ENCODE measurements at places on chromosomes 2 and 18.

DNA sequence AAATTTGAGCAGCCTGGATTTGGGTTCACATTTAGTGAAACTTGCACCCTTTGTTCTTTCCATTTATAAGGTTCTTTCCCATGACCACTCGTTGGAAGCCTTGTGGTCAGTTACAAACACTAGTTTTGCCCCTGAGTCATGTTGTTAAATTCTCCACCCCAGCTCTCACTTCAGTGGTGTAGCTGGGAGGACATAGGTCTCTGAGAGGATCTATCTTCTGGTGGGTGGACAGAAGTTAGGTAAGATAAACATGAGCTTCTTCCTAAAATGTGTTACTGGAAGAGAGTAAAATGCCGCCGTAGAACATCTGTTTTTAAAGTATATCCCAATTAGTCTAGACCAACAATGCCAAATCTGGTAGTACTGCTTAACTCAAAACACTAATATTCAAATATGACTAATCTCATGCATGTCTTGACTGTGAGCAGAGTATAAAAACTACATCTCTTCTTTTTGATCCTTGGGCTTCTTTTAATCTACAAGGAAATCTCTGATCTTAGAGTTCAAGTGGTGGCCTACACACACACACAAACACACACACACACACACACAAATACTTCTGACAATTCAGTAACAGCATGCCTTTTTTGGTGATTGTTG lies 162.6 kb upstream of the FN1 start:
- DNase-seq: no peak

DNA sequence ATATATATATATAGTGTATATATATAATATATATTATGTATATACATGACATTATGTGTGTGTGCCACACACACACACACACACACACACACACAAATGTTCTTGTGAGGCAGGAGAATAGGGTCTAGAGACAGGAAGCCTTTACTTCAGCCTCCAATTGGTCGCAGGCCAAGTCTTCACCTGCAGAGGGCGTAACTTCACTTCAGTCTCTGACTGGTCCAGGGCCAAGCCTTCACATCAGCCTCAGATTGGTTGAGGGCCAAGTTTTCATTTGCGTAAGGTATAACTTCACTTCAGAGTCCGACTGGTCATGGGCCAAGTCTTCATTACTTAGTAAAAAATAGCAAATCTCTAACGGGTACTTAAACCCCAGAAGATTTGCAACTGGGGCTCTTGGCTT lies 13.2 kb upstream of the SS18 start:
- no peak for DNase-seq

DNA sequence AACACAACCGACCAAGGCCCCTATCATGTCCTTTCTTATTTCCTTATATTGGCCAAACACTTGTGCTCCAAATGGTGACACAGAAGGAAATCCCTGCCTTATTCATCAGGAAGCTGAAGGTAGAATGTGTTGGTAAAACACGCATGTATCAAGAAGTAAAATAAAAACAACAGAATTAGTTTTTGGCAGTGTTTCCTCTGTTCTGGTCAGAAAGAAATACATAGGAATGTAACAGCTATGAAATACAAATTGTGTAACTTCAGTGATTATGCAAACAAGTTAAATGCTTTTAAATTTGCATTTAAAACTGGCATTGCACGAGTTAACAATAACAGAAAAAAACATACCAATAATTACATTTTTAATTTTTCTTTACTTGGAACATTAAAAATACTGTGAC lies 19.3 kb downstream of the ST6GAL2 start:
- DNase-seq: no peak

- DNase-seq: no peak
Observed at GRCh38 chr2:216757532-216757931, 62.2 kb upstream of the IGFBP5 start.

GRCh38 chr2:158718196-158718585 lies 76.9 kb upstream of the DAPL1 start:
- no peak for DNase-seq

DNA sequence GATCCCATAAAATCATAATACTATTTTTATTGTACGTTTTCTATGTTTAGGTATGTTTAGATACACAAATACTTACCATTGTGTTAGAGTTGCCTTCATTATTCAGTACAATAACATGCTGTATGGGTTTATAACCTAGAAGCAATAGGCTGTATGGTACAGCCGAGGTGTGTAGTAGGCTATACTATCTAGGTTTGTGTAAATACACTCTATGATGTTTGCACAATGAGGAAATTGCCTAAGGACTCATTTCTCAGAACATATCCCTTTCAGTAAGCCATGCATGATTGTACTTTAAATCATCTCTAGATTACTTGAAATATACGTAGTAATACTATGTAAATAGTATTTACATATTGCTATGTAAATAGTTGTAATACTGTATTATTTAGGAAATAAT lies 156.7 kb downstream of the CDCA7 start:
- no peak for DNase-seq

GRCh38 chr2:25090801-25091200 lies 48.9 kb downstream of the EFR3B start:
- DNase-seq: no peak

GRCh38 chr2:174835797-174836255 lies 71.6 kb upstream of the CHRNA1 start:
- no peak for DNase-seq

DNA sequence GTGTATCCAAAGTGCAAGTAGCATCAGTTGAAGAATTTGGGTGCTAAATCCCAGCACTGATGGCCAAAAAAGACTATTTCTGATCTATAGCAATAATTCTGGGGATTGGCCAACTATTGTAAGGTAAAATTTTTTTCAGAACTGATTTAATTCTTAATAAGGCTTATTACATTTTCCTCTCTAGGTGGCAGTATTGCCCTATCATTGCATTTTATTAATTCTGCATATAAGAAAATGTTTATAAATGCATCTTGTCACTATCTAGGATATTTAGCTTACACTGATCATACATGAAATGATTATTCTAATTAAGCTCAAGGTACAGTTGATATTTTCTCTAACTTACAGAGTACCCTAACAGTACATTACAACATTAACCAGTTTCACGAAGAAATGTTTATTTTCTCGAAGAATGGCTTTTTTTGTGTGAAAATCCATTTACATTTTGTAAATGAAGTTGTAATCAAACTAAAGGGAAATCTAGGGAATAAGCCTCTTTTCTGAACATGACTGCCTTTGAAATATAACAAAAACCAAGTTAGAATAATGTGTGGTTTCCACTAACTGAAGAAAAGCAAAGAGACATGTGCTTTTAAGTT lies 11.0 kb downstream of the TTN start:
- DNase-seq: peak; percentile 48

DNA sequence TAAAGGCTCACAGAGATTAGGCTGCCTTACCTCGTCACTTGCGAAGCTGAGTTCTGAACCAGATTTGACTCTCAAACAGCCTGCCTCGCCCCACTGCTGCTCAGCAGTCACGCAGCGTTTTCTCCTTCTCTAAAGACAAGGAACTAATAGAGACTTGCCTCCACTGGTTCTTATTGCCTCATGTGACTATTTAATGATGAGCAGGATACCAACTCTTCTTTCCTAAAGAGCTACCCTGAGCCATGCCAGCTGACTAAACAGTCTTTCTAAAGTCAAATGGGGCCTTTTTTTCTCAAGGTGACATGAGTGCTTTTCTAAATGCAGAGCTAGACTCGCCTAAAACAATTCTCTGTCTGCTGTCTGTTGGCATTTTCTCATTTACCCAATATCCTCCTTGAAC lies 147.5 kb downstream of the NCKAP5 start:
- no peak for DNase-seq

DNA sequence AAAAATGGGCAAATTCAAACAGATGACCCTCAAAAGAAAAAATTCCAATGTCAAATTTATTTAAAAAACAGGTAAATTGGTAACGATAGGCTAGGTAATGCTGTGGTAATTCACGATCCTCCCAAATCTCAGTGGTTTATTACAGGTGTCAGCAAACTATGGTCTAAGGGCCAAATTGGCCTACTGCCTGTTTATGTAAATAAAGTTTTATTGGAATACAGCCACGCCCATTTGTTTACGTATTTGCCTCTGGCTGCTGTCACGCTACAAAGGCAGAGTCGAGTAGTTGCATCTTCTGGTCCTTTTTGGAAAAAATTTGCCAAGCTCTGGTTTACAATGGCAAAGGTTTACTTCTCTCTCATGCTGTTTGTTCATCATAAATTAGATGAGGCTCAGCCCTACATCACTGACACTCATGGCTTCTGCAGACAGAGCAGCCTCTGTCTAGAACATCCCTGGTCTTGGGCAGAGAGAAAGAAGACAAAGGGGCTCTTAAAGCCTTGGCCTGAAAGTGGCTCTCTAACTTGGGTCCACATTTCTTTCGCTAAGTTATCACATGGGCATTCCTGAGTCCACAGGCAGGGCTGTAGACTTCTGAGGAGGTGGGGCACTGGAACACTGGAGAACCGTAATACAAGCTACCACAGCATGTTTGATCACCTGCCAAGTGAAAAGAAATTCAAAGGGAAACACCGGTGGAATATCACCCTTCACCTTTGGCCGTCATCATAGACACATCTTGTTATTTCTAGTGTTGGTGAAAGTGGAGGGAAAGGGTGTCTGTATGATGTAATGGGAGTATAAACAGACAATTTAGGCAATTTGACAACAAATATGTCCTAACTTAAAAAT lies 34.8 kb downstream of the SP110 start:
- DNase-seq: no peak

DNA sequence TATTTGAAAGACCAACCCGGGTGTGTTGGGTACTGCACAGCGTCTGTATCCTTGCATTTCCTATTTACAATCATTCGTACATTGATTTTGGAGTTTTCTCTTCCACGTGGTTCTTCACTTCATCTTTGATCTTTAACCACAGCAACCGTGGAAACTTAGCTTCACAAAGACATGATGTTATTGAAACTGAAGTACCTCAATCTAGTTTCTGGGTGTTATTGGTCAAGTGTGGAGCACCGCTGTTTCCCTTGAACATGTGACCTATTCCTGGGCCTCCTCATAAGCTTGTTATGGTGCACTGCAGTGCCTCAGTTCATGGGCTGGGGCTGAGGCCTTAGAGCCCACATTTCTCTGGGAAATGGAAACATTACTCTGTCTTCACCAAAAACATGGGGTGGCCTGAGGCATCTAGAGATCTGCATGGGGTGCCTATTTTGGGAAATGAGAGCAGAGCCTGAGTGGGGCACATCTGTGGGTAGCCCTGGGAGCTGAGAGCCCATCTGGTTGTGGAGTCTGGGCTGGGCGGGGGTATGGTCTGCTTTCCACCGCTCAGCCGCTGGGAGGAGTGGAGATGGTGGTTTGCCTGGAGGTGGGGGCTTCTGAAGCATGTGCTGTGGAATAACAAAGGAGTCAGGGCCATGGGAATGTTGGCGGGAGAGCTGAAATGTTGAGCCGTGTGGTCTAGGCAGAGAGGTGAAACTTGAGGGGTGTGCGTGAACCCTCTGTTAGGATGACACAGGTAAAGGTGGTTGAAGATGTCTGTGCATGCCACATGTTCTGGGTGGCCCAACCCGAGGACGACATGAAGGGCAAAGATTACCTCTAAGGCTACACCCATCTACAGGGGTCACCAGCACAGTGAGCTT lies 37.4 kb downstream of the ZNF236 start:
- DNase-seq: no peak

All from COR-L47 (cell line).